AG04450 (cell line): ENCODE measurements at places on chromosomes 12 and 14.

DNA sequence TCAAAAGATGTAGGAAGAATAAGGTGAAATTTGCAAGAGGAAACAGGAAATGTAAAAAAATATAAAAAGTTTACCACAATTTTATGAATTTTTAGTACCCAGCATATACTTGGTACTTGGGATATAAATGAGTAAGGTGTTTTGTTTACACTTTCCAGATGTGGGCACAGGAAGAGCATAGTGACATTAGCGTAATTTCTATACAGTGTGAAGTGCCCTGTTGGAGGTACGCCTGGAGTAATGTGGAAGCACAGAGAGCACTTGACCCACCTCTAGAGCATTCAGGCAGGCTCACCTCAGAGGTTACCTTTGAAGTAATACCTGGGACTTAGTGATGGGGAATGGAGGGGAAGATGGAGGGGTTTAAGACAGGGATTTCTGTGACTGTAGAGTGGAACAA lies 89.5 kb downstream of the AEBP2 start:
- no peak for DNase-seq

GRCh38 chr14:52538623-52539022 lies 13.7 kb downstream of the TXNDC16 start:
- DNase-seq = no peak

DNA sequence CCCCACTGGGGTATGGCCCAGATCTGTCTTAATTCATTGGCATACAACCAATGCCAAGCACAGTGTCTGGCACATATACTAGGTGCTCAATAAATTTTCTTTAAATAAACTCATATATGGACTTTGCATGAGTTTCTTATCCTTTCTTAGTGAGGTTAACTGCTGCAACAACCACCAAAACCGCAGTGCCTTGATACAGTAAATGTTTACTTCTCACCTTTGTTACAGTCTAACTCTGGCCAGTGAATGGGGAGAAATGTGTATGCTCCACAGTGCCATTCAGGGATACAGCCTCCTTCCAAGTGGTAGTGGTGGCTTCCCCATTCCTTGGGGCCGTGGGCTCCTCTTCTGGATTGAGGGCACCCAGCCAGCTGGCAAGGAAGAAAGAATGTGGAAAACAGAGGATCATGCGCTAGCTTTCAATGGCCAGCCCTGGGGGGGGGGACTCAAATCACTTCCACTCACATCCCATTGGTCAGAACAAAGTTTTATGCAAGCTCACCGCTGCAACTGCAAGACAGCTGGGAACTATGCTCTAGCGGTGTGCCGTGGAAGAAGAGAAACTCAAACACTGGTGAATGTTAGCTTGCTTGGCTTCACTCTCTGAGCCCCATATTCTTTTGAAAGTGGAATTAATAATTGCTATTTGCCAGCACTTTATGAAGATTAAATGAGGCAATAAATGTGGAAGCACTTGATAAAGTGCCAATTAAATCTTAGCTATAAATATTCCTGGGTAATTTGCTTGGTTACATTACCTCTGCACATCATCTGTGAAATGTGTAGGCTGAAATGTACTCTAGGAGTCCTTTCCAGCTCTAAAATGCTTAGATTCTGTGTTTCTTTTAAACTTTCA lies 51.0 kb upstream of the SOCS2 start:
- no peak for DNase-seq

DNA sequence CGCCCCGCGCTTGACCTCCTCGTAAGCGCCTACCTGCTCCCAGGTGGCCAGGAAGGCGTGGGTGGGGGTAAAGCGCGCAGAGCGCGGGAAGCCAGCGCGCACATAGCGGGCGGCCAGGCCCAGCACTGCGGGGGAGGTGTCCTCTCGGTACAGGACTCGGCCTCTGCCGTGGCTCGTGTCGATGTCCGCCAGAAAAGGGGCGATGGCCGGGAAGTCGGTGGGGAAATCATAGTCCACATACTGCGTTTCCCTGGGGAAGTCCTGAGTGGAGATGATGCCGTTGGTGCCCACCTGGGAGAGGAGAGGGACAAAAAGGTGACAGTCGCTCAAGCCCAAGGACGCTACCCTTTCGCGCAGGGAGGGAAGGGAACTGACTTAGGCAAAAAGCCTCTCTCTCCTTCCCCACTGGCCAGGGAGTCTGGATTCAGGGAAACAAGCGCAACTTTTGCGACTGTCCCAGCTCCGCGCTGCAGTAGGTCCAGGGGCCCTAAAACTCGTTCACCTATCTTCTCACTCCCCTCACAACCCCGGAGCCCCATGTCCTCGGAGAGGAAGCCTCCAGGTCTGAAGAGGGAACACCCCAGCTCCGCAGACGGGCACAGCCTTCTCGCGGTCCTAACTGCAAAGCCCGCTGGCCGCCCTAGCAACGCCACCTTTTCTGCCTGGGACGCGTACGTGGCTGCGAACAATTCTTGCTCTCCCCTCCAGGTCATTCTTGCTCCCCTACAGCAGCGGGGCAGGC lies 815 bp downstream of the NID2 start:
- DNase-seq = no peak

GRCh38 chr14:75885829-75886228 lies 96.0 kb downstream of the TGFB3 start:
- DNase-seq = no peak

DNA sequence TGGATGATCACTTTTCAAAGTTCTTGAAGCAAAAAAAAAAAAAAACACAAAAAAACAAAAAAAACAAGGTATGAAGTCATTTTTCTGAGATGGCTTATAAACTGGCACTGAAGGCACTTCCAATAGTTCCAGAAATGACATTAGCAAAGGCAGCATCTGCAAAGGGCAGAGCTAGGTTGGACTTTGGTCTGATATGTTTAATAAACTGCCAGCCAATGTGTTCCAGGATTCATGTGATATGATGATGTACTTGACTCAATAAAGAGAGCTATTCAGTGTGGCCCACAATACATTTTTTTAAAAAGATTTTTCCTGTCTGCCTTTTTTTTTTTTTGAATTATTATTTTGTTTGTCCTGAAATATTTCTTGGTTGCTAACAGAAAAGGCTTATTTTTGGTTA lies 79.6 kb downstream of the VRK1 start:
- DNase-seq = no peak

- DNase-seq = no peak
Observed at GRCh38 chr12:110563702-110564470, 19.2 kb downstream of the PPTC7 start.

DNA sequence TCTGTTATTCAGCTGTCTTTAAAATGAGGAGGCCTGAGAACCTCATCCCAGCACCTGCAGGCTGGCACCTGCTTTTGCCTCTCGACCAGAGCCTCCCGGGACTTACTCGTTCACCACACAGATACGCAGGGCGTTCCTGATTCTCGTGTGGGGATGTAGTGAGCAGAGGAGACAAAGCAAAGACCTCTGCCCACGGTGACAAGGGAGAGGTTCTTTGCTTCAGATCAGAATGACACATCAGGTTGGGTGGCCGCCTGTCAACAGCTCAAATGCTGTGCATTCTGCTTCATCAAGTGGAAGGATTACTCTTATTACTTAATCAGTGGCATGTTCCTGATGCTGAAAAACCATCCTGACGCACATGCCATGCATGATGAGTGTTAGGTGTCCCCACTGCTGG lies 24.4 kb downstream of the DEGS2 start:
- DNase-seq = no peak
